ENCODE measurements at places on chromosomes 7 and 10.

GRCh38 chr10:76230921-76231285, 799.5 kb downstream of the LRMDA start:
- no peak for DNase-seq

- DNase-seq = peak; percentile 91
These were observed 489.4 kb downstream of the SEMA3D start for GRCh38 chr7:84697506-84697905.

DNA sequence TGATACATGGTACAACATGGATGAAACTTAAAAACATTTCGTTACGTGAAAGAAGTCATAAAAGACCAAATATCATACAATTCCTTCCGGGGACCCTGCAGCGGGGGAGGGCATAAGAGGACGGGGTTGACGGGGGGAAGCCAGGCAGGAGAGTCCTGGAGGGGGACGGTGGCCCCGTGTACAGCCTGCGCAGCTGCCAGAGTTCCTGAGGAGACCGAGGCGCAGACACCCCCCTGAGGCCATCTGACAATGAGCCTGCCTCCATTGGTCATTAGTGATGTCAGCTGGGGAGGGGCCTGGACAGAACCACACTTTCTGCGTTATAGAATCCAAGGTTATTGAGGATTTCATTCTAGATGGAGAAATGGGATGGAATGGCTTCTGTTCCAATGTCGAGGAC, 47.2 kb downstream of the PRKAG2 start:
- no peak for DNase-seq

- peak; percentile 63 for DNase-seq
These were observed 30.7 kb downstream of the COA1 start for GRCh38 chr7:43698460-43699255.

- DNase-seq = peak; percentile 51
These were observed 50.3 kb downstream of the JAZF1 start for GRCh38 chr7:28130277-28130676.

DNA sequence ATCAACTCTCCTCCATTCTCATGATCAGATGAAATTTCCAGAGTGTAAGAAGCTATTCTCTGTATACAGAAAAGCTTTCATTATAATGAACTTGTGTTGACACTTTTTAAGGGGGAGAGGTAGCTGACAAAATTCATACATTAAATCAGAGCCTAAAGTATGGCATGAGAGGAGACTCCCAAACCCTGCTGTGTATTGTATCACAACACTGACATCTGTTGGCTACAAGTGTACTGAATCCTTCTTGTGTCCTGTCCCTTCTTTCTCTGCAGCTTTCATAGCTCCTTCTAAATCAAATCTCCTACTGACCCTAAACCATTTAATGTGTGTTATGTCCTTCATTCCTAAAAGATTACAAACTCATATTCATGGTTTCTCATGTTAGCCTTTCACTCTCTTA, 70.9 kb downstream of the GCC1 start:
- peak; percentile 54 for DNase-seq

- DNase-seq = no peak
These were observed 49.7 kb upstream of the DDC start for GRCh38 chr7:50614721-50615518.

GRCh38 chr7:70669854-70670253, 462.1 kb upstream of the GALNT17 start:
- DNase-seq = no peak

DNA sequence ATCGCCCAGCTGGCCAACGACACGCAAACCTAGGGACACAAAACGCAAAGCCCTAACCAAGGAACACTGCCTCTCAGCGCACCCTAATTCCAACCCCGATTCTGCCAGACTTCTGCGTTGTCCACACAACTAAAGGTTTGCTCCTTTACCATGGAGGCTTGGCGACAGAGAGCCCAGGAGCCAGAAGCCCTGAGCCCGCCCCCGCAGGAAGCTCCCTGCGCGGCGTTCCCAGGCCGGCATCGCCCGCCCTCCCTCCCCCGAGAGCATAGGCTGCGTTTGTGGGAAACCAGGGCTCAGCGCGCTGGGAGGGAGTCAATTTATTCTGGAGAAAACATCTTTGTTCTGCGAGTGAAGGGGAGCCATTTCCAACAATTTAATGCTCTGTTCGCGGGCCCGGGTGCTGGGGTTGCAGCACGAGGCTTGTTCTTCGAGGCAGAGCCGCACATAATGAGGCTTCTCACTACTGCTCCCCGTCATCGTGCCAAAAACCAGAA, 103.9 kb downstream of the GRID1 start:
- DNase-seq = no peak

- peak; percentile 9 for DNase-seq
These were observed 127.3 kb downstream of the LHPP start for GRCh38 chr10:124588736-124589490.

DNA sequence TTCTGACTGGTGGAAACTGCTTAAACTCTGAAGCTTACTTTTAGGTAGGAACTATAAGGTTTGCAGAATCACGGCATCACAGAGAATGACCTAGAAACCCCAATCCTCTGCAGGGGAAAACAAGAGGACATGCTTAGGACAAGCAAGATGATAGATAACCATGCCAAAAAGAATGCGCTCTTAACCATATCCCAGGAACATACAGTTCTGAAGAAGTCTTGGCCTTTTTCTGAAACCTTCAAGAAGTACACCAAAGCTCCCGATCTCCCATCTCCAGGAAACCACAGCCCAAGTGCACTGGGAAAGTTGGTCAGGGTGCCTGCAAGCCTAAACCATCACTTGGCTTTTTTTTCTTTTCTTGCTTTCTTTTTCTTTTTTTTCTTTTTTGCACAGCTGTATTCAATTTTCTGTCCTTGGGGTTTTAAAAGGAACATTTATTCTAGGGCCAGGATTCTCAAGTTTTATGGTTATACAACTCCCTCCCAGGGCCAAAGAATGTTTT, 12.2 kb upstream of the SVIL start:
- peak; percentile 57 for DNase-seq

DNA sequence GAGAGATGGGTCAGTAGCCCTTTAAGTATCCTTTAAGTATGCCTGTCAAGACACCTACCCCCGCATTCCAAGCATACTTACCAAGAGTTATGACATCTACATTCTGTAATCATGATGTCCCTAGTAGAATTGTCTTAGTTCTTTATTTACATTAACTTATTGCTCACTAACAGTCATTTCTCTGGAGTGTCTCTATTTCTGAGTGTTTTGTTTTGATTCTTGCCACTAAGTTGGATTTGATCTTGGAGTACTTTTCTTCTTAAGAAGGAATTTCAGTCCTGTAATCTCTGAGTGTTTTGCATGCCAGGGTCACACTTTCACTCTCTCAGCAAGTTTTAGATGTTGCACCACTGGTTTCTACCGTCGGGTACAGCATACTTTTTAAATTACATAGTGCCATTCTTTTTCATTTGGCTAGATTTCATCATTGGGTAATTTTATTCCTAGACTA, 1053.9 kb downstream of the KCNMA1 start:
- DNase-seq = peak; percentile 84

GRCh38 chr10:130834170-130834569, 477.4 kb downstream of the TCERG1L start:
- DNase-seq = no peak

- no peak for DNase-seq
These were observed 944.3 kb upstream of the GHITM start for GRCh38 chr10:83195021-83195420.

GRCh38 chr7:83273699-83274098, 111.0 kb upstream of the PCLO start:
- DNase-seq = no peak

DNA sequence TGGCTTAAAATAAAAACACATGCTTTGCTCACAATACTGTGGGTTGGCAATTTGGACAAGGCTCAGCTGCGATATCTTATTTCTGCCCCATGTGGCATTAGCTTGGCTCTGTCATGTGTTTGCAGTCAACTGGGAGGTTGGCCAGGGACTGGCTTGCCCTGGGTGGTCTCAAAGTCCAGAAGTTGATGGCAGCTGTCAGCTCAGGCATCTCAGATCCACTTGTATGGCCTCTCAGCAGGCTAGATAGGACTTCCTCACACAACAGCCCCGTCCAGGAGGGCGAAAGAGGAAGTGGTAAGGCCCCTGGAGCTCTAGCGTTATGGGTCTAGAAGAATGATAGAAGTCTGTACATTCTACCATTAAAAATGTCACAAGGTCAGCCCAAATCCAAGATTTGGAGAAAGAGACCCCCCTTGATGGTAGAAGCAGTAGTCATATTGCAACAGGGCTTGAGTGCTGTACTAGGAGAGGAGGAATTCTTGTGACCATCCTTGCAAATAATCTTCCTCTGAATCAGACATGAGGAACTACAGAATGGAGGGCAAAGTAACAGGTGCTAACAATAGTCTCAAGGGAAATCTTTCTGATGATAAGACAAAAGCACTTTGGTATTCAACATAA, 166.2 kb downstream of the FAM107B start:
- no peak for DNase-seq

DNA sequence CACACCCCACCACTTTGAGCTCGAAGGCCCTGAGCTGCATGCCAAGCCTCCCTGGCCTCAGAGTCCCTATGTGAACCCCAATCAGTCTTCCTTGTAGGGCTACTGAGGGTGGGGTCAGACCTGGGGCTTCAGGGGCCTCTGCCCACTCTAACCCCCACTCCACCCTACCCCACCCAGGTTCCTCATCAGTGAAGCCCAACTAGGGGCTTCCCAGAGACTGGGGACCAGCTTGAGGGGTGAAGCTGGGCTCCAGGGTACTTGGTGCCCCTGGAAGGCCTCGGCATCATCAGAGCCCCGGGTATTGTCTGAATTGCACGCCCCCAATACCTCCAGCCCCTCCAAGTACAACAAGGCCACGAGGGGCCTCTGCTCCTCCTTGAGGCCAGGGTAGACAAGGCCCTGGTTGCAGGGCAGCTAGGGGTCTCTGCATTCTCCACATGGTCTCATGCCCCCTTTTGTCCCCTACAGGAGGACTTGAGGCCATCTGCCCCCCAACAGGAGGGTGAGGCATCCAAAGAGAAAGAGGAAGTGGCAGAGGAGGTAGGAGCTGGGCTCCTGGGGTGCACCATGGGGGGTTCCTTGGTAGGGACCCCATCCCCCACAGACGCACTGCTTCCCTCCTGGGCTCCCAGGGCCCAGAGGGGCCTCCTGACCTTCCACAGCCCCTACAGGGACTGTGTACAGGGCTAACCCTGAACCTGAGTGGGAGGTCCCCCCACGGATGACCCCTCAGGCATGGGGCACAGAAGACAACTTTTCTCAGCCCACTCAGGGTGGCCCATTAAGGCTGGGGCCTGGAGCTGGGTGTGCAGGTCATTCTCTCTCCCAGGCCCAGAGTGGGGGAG, 4.0 kb downstream of the SNCG start:
- DNase-seq = no peak

DNA sequence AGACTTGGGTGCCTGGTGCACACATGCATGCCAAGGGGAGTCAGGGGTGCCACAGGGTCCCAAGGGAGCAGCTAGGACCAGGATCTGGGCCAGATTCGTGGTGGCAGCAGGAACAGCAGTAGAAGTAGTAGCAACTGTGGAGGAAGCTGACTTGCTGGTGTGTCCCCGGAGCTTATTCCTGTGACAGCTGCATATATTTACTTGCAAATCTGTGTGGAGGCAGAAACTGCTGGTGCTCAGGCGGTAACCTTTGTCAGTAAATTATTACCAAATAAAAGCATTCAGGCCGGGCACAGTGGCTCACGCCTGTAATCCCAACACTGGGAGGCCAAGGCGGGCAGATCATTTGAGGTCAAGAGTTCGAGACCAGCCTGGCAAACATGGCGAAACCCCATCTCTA, 67.4 kb upstream of the RAB18 start:
- no peak for DNase-seq

- peak; percentile 80 for DNase-seq
These were observed 57.3 kb downstream of the NRP1 start for GRCh38 chr10:33277135-33277536.

- no peak for DNase-seq
These were observed 524.4 kb downstream of the SDK1 start for GRCh38 chr7:3825491-3825890.

DNA sequence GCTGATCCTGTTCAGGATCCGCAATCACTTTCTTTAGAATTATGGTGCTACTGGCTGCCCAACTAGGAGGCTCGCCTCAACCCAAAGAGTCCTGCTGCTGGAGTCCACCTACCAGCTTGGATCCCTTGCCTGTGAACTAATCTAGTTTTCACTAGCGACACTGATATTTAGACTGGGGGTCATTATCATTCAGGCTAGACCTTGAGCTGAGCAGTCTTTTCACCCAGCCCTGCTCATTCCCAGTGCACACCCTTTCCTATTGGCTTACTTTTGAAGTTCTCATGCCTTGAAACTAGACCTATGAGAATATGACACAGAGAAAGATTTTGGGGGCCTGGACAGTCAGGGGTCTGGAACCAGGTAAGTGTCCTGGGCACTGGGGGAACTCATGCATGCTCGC, 107.9 kb downstream of the TMEM178B start:
- no peak for DNase-seq

GRCh38 chr7:119270045-119270464, 1002.9 kb upstream of the KCND2 start:
- peak; percentile 82 for DNase-seq

- DNase-seq = peak; percentile 67
These were observed 25.1 kb downstream of the CASP7 start for GRCh38 chr10:113704637-113705343.
